Activated CD8-positive, alpha-beta memory T cell treated with anti-CD3 and anti-CD28 coated beads for 1 hour (primary cell): ENCODE measurements at places on chromosomes 7 and 10.

GRCh38 chr7:116138202-116138801 lies 72.0 kb upstream of the TES start:
- no peak for DNase-seq

- no peak for DNase-seq
These were observed 170.9 kb downstream of the GALNT11 start for GRCh38 chr7:152196391-152196790.

- DNase-seq: no peak
These were observed 523.2 kb downstream of the GATA3 start for GRCh38 chr10:8577686-8578085.

- DNase-seq: no peak
These were observed 179.3 kb downstream of the NPSR1 start for GRCh38 chr7:34837316-34837715.

GRCh38 chr7:106216923-106217542 lies 67.8 kb downstream of the NAMPT start:
- no peak for DNase-seq

GRCh38 chr7:88965371-88965770 lies 169.8 kb upstream of the TEX47 start:
- DNase-seq: no peak

- no peak for DNase-seq
These were observed 117.5 kb upstream of the LAMB4 start for GRCh38 chr7:108247614-108248013.

DNA sequence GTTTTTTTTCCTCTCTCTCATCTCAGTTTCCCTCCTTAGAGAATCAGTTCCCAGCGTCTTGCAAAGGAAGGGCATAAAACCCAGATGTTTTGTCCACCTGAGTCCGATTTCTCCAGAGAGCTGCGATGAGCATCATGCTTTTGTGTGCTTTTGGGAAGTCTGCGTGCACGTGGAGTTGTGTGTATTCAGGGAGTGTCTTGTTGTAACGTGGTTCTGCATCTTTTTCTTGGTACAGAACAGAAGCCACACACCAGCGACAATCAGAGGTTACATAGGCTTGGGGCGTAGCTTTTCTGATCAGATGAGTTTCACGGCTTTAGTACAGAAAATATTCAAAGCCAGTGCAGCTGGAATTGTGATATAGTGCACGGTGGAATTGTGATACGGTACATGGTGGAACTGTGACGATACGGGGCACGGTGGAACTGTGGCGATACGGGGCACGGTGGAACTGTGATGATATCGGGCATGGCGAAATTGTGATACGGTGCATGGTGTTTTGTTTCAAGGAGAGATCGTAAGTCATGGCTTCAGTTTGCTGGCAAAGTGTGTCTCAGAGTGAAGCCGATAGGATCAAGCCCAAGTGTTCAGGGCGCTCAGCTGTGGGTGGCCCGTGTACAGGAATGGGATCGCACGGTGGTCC lies 32.8 kb downstream of the FOXK1 start:
- DNase-seq: no peak

DNA sequence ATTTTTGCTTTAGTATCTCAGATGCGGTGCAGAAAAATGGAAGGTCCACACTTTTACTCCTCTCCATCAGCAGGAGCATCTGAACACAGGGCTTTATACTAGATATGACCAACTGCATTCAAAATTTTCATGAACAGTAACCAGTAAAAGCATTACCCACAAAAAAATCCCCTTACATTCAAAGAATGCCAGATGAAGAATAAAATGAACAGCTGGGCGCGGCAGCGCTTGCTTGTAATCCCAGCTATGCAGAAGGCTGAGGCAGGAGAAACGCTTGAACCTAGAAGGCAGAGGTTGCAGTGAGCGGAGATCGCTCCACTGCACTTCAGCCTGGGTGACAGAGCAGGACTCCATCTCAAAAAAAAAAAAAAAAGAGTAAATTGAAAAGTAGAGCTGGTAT lies 3.1 kb downstream of the SAR1A start:
- DNase-seq: no peak

GRCh38 chr10:113071446-113071845 lies 121.4 kb downstream of the TCF7L2 start:
- no peak for DNase-seq

- no peak for DNase-seq
These were observed 265.0 kb downstream of the ADARB2 start for GRCh38 chr10:1472178-1472958.

- DNase-seq: peak; percentile 45
These were observed 608 bp downstream of the HHEX start for GRCh38 chr10:92690211-92690914.

DNA sequence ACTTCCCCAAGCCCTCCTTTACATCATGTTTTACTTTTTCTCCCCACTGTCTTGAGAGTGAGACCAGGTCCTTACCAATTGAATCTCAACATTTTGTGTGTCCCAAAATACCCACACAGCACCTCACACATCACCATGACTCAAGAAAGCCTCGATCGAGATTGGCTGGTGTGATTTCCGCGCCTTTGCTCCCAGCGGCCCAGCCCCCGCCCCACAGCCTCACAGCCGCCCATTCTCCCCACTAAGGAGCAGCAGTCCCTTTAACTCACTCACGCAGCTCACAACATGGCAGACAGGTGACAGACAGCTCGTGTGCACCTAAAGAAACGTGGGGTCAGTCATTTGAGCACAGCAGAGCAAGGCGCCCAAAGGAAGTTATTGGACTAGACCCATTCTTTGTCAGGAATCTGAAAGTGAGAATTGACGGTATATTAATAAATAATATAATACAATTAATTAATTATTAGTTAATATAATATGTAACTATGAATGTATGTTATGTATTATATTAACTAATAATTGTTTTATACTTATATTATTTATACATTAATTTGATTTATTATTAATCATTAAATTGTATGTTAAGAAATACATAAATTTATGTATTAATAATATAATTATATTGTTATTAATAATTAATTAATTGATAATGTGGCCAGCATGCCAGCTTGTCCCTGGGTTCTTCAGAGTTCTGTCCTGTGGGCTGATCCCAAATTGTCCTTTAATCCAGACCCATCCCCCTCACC lies 204.9 kb upstream of the RNF32 start:
- no peak for DNase-seq

GRCh38 chr10:113228530-113228929 lies 278.5 kb downstream of the TCF7L2 start:
- DNase-seq: no peak

- DNase-seq: no peak
These were observed 8.0 kb upstream of the HSPB1 start for GRCh38 chr7:76294344-76295024.

DNA sequence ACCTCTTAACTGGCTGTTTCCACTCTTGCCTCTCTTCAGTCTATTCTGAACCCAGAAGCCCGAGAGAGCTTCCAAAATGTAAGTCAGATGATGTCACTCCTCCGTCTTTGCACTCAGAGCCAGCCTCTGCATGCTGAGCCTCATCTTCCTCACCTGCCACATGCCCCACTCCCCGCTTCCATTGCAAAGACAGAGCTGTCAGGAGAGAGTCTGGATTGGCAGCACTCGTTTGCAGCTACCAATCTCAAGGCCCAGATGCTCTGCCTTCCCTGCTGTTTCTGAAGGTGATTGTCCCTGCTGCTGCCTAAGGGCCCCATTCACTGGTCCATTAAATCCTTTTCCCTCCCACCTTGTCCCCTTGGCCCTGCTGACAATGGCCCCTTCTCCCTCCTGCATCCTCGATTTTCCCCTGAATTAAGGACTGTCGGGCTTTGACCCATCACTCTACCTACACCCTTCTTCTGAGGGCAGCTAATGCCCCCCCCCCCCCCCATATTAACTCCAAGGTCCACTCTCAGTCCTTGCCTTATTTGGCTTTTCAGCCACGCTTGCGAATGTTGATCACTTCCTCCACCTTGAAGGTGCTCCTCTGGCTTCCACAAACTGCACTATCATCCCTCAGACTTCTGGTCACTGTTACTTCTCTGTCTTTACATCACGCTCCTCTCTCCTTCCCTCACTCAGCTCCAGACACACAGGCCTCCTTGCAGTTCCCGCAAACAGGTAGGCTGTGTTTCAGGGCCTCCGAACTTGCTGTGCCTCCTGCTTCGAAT lies 98.5 kb downstream of the CHN2 start:
- DNase-seq: no peak

DNA sequence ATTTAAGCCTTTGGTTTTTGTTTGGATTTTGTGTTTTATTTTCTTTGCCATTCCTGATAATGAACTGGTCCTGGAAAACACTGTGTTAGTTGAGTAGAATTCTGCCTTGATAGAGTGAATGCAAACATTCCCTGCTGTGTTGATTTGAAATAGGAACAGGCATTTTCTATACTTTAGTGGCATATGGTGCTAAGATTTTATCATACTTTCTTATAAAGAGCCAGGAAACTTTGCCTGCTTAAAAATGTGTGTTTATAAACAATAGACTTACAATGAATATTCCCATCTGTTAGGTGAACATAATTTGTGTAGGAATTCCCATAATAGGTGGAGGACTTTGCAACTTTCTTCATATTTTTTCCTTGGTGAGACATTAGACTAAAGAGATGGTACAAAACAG lies 333.3 kb downstream of the SDK1 start:
- no peak for DNase-seq

- no peak for DNase-seq
These were observed 11.2 kb upstream of the SEM1 start for GRCh38 chr7:96720843-96721242.

DNA sequence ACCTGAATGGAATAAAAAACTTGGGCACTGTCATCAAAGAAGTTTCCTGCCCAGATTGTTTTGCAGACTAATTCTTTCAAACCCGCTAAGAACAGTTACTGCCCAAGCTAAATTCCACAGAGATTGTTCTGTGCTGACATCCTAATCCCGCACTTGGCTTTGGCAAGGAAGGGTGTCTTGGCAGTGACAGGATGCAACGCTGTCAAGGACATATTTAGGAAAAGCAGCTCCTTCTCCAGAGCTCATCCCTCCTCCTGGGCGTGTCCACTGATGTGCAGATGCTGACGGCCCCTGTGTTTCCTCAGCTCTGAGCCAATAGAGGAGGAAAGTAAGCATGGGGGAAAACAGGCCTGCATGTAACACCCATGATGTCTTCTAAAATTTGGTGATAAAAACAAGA lies 74.2 kb downstream of the EEPD1 start:
- DNase-seq: no peak

DNA sequence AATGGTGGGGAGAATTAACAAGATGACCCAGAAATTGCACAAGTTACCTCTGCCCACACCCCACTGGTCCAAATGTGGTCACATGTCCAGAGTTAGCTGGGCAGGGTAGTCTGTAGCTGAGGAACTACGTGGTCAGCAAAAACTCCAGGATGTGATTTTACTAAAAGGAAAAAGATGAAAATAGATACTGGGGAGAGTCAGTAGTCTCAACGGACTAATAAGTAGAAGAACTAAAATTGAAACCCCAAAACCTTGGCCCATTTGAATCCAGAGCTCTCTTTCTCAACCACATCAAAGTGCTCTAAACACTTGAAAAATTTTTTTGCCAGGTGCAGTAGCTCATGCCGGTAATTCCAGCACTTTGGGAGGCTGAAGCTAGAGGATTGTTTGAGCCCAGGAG lies 146.3 kb downstream of the SKIDA1 start:
- DNase-seq: no peak
